Activated T-helper 1 cell treated with anti-CD3 and anti-CD28 coated beads, Interleukin-12 subunit alpha, Interleukin-12 subunit beta, Interleukin-2, Interleukin-4 antibody, amounts not matched to agents 30 ng/mL and 10 ng/mL and 1 ng/mL, durations not matched to agents 14 hours and 24 hours and 36 hours (primary cell): ENCODE measurements at places on chromosomes 2 and 18. TPM values are rescaled to one million over a fixed set of nuclear protein-coding genes. Genes with fewer than 3 reads are reported as not detected.

DNA sequence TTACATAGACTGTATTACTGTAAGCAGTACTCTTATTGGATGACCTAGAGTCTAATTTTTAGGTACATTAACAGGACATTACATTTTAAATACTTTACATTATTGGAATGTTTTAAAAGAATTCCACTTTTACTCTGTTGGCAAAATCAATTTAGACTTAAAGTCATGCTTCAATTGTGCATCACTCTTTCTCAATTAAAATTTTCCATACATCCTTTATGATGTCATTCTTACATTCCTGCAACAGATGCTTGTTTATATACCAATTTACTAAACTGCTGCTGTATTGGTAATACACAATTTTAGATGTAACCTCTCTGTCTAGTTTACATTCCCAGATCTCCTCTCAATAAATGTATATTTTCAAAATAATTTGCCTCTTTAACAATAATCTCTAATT is 440.1 kb downstream of the ZEB2 start:
- peaks cover 2% of the 10 kb centered on the region for H3K36me3 ChIP-seq
- H3K4me1 ChIP-seq, result no peaks in the 10 kb centered on the region
- H3K27ac ChIP-seq, result no peak overlapping the region
- no peak overlapping the region for H3K4me3 ChIP-seq
- H3K27me3 ChIP-seq, result no peaks in the 10 kb centered on the region
- DNase-seq, result no peak

DNA sequence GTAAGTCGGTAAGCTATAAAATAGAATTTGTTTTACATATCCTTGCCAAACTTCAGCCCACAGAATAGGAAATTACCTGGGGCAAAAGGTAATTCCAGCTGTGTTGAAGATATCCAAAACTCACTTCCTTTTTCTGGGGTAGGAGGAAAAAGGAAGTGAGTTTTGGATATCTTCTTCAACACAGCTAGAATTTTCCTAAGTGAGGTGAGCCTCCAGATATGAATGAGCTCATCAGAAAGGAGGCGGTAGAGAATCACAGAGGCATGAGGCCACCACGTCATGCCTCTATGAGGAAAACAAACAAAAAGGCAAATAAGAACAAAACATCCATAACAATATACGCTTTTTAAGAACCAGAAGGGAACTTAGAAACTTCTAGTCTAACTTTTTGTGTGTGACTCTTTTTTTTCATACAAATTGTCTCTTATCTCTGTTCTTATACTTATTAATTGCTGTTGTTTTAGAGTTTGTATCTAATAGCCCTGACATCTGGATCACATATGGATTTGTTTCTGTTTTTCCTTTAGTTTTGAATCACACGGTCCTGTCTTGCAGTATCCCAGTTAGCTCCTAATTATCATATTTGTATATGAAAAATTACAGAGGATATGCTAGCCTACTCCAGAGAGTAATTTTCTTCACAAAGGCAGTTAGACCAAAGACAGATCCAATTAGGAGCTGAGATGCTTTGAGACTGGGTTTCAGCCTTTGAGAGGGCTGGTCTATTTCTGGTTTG is 104.5 kb downstream of the RBM43 start:
- no peak overlapping the region for H3K27ac ChIP-seq
- H3K36me3 ChIP-seq, result no peaks in the 10 kb centered on the region
- peaks cover 8% of the 10 kb centered on the region for H3K27me3 ChIP-seq
- no peak overlapping the region for H3K4me3 ChIP-seq

DNA sequence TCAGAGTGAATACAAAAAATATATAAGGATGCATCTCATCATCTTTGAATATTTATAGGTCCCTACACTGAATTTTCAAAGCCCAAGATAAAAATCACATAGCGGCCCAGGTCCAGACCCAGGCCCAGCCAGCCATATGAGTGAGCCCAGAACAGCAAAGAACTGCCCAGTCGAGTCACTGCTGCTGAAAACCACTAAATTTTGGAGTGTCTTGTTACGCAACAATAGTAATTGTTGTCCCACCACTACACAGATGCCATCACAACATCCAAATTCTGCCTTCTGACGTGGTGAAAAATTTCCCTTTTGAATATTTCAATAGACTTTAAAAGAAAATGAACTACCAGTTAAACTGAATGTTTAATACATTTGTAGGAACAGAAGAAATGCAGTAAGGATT is 5.7 kb downstream of the C18orf32 start:
- H3K27me3 ChIP-seq, result no peaks in the 10 kb centered on the region
- H3K4me3 ChIP-seq, result no peak overlapping the region
- H3K4me1 ChIP-seq, result peaks cover 21% of the 10 kb centered on the region
- peaks cover 34% of the 10 kb centered on the region for H3K36me3 ChIP-seq
- no peak overlapping the region for H3K27ac ChIP-seq

- no peaks in the 10 kb centered on the region for H3K36me3 ChIP-seq
- H3K4me1 ChIP-seq, result peaks cover 16% of the 10 kb centered on the region
- no peak overlapping the region for H3K4me3 ChIP-seq
These were observed 49.2 kb upstream of the NEMP2 start for GRCh38 chr2:190583507-190584337.

DNA sequence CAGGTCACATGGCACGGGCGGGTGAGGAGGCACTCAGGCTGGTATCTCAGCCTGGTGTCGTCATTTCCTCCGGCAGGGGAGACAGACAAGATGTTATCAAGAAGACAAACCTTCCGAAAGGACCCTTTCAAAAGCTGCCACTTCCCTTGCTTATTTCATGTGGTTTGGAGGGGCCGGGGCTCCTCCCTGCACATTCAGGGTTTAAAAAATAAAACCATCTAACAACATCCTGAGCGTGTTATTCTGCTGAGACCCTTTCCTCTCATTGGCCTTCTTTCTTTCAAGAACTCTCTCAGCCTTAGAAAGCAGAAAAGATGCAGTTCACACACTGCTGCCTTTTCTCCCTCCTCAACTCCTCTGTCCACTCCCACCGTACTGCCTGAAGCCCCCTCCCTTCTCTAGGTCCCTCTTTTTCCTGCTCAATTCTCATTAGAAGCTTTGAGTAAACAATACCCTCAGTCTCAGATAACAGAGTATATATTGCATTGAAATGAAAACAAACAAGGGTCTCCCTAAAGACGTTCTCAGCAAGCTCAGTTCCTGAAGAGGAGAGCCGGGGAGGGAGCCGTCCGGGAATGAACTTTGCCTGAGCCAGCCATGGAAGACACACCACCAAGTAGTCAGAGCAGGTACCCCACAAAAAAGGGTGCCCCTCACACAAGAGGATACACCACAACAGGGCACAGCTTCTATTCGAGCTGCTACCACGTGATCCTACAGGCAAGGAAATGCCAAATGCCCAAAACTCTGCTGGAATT is 9.7 kb downstream of the SMAD7 start:
- peak overlapping the region; percentile 86 for H3K27ac ChIP-seq
- peaks cover 81% of the 10 kb centered on the region for H3K4me1 ChIP-seq
- DNase-seq, result peak; percentile 73
- peak overlapping the region; percentile 81 for H3K4me3 ChIP-seq
- peaks cover 2% of the 10 kb centered on the region for H3K27me3 ChIP-seq
- peaks cover 46% of the 10 kb centered on the region for H3K36me3 ChIP-seq

- no peaks in the 10 kb centered on the region for H3K4me1 ChIP-seq
- no peak overlapping the region for H3K27ac ChIP-seq
- H3K36me3 ChIP-seq, result no peaks in the 10 kb centered on the region
- DNase-seq, result no peak
- peaks cover 5% of the 10 kb centered on the region for H3K27me3 ChIP-seq
These were observed 12.1 kb downstream of the UPP2 start for GRCh38 chr2:158113741-158114295.

- H3K4me1 ChIP-seq, result no peaks in the 10 kb centered on the region
- H3K27me3 ChIP-seq, result peaks cover 6% of the 10 kb centered on the region
- H3K4me3 ChIP-seq, result no peak overlapping the region
These were observed 101.7 kb upstream of the UGP2 start for GRCh38 chr2:63740020-63740419.

GRCh38 chr2:194883711-194884110 is 773.3 kb upstream of the SLC39A10 start:
- no peak overlapping the region for H3K27ac ChIP-seq
- no peak overlapping the region for H3K4me3 ChIP-seq
- no peak for DNase-seq
- no peaks in the 10 kb centered on the region for H3K36me3 ChIP-seq
- peaks cover 5% of the 10 kb centered on the region for H3K27me3 ChIP-seq

GRCh38 chr2:111665551-111666116 is 218.4 kb downstream of the ANAPC1 start:
- H3K27me3 ChIP-seq, result peaks cover 11% of the 10 kb centered on the region
- peaks cover 44% of the 10 kb centered on the region for H3K4me1 ChIP-seq
- no peak overlapping the region for H3K27ac ChIP-seq
- H3K36me3 ChIP-seq, result peaks cover 3% of the 10 kb centered on the region

GRCh38 chr2:47344890-47345589 is 57.9 kb upstream of the MSH2 start:
- peaks cover 27% of the 10 kb centered on the region for H3K27me3 ChIP-seq
- no peak for DNase-seq
- no peak overlapping the region for H3K4me3 ChIP-seq

DNA sequence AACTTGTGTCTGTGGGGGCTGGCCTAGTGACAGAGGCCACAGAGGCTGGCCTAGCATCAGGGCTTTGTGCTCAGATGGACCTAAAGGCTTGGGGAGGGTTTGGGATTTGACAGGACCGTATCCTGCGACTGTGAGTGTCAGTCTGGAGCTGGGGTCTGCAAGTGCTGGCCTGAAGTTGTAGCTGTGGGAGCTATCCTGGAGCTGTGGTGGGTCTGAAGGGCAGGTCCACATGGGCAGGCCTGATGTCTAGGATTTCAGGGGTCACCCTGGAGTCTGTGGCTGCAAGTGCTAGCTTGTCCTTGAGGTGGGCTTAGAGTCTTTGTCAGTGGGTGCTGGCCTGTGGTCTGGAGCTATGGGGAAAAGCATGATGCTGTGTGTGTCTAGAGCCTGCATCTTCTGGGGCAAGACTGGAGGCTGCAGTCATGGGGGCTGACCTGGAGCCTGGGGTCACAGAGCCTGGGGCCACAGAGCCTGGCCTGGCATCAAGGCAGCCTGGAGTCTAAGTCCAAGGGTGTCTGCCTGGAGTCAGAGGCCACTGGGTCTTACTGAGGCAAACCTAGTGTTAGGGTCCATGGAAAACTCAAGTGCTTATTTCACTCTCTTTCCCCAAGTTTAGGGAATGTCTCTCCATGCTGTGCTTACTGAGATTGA is 3.6 kb downstream of the REG3A start:
- no peaks in the 10 kb centered on the region for H3K36me3 ChIP-seq
- H3K27ac ChIP-seq, result no peak overlapping the region
- no peak overlapping the region for H3K4me3 ChIP-seq
- no peaks in the 10 kb centered on the region for H3K4me1 ChIP-seq
- DNase-seq, result no peak

- no peak overlapping the region for H3K4me3 ChIP-seq
- no peaks in the 10 kb centered on the region for H3K36me3 ChIP-seq
- peaks cover 8% of the 10 kb centered on the region for H3K27me3 ChIP-seq
- H3K4me1 ChIP-seq, result no peaks in the 10 kb centered on the region
- DNase-seq, result no peak
These were observed 145.8 kb downstream of the MYO3B start for GRCh38 chr2:170323743-170324142.

GRCh38 chr2:237968048-237968862 is 1.4 kb downstream of the UBE2F start:
- H3K36me3 ChIP-seq, result peaks cover 24% of the 10 kb centered on the region
- H3K27ac ChIP-seq, result peak overlapping the region; percentile 85
- peak overlapping the region; percentile 90 for H3K4me3 ChIP-seq

- H3K4me3 ChIP-seq, result peak overlapping the region; percentile 79
- H3K4me1 ChIP-seq, result peaks cover 35% of the 10 kb centered on the region
- peaks cover 37% of the 10 kb centered on the region for H3K27me3 ChIP-seq
These were observed 4.7 kb downstream of the ZEB2 start for GRCh38 chr2:144515099-144515695.

DNA sequence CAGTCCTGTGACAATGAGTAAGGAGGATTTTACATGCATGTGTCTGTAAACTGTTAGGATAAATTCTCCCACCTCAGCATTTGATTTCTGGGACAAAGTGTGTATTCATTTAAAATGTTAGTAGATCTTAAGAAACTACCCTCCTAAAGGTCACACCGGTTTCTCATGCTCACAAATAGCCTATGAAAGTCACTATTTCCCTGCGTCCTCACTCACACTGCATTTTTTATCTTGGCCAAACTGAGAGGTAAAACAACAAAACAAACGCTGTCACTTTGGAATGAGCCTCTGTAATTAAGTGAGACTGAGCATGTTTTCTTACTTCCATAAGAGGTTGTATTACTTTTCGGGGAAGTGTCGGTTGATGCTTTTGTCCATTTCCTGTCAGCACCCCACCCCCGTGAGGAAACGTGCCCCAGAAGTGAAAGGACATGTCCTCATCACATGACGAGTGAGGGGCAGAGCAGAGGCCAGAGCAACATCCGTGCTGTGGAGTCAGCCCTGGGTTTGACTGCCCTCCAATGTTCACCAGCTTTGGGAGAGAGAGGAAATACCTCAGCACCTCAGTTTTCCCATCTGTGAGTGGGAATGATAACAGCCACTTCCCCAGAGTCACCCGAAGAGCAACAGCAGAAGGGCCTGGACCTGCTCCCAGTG is 3.1 kb downstream of the GYPC start:
- H3K4me3 ChIP-seq, result peak overlapping the region; percentile 86
- H3K27me3 ChIP-seq, result no peaks in the 10 kb centered on the region
- peak overlapping the region; percentile 98 for H3K27ac ChIP-seq
- DNase-seq, result peak; percentile 67
- peaks cover 28% of the 10 kb centered on the region for H3K36me3 ChIP-seq

DNA sequence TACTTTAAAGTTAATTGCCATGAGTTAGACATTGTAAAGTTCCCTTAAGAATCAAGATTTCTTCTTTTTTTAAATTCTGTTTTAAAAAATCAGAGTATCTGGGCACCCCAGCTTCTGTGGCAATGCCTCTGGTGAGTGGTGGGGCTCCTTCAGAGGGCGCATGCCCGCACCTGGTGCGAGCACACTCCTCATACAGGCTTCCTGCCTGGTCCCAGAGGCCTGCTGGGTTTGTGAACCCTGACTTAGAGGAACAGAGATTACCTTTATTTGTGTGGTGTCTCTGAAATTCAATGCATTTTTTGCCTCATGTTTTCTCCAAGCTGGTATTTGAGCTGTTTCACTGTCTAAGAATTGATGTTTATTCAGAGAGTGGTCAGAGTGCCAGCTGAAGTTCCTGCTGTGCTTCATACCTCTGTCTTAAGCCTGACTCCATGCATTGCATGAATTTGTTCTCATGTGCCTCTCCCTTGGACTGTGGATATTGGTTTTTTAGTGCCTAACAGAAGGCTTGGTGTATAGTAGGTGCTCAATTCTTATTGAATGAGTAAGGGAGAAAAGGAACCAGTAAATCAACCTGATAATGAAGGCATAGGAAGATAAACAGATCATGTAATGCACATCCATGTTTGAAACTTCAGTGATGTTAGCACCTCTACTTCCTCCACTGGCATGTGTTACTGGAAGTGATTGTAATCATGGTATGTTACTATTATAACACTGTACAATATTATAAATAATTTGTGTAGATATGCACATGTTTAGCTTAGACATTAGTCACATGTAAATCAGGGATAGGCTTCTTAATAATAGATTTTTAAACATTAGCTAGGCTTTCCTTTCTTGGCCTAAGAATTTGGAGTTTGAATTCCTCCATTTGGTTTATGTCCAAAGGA is 29.0 kb downstream of the PHLPP1 start:
- H3K4me3 ChIP-seq, result no peak overlapping the region
- no peaks in the 10 kb centered on the region for H3K27me3 ChIP-seq
- no peak for DNase-seq
- H3K36me3 ChIP-seq, result no peaks in the 10 kb centered on the region
- peak overlapping the region; percentile 11 for H3K27ac ChIP-seq
- peaks cover 13% of the 10 kb centered on the region for H3K4me1 ChIP-seq

- peaks cover 51% of the 10 kb centered on the region for H3K4me1 ChIP-seq
- H3K27me3 ChIP-seq, result no peaks in the 10 kb centered on the region
- H3K4me3 ChIP-seq, result no peak overlapping the region
- peak; percentile 55 for DNase-seq
These were observed 3.1 kb downstream of the ARHGAP25 start for GRCh38 chr2:68737711-68738110.

Gene COL3A1
- 0.13 TPM in 1 of 2 replicates, not detected in the other for total RNA-seq

Gene KCNG2
- not detected in 2 replicates for total RNA-seq

Gene ALPG
- not detected in 2 replicates for total RNA-seq

Gene TRAK2
- 24.7 and 28.9 TPM in 2 replicates for total RNA-seq

Gene CSRNP3
- not detected in 2 replicates for total RNA-seq

Gene FAP
- total RNA-seq, result not detected in 2 replicates

Gene ANTXR1
- total RNA-seq, result not detected in 2 replicates
